Activated T-helper 1 cell treated with anti-CD3 and anti-CD28 coated beads, Interleukin-2, amount 50 U/mL, for 16 hours (primary cell): ENCODE measurements at places on chromosomes 7 and 10.

GRCh38 chr10:34826221-34826620 is 11.1 kb upstream of the PARD3 start:
- DNase-seq = no peak

DNA sequence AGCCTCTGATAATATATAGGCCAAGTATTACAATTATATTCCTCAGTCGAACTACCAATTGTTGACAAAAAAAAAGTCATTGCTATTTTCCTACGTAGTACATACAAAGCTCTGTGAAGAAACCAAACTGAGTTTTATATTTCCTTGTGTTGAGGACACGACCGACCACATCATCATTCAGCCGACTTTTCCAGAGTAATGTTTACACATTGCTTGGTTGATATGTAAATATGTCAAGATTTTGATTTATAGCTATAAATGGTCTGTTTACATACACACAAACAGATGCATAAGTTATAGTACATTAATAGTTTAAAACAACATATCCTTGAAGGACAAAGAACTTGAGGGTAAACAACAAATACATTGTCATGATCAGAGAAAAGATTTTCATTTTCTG is 121.5 kb downstream of the CRPPA start:
- DNase-seq = no peak

DNA sequence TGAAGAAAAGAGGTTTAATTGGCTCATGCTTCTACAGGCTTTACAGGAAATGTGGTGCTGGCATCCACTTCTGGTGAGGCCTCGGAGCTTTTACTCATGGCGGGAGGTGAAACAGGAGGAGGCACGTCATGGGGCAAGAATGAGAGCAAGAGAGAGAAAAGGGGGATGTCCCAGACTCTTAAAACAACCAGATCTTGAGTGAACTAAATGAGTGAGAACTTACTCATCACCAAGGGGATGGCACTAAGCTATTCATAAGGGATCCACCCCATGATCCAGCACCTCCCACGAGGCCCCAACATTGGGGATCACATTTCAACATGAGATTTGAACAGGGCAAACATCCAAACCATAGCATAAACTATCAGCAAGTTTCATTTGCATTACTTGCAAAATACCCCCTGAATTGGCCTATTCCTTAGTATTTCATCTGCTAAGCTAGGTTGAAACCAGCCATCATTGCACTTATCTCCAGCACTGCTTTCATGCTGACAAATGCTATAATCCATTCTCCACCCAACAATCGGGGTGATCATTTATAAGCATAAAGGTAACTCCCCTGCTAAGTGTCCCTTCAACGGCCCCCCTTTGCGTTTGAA is 179.0 kb downstream of the NOC3L start:
- no peak for DNase-seq

DNA sequence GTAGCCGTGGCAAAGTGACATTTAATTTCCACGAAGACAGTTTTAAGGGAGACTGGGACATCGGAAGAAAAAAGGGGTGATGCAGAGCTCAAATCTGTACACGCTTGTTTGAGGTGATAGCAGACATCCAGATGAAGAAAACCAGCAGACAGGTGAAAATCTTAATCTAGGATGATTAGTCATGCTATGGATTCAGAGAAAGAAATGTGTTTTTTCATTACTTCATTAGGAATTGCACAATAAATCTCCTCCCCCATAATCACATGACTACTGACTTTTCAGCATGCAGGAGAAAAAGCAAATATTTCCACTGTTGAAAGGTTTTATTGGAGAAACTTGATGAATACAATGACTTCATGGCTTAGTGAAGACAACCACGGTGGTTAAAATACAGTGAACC is 2.5 kb downstream of the NUDT5 start:
- no peak for DNase-seq

- DNase-seq = no peak
Measured at GRCh38 chr7:150569245-150569955, 2.2 kb downstream of the GIMAP4 start.

DNA sequence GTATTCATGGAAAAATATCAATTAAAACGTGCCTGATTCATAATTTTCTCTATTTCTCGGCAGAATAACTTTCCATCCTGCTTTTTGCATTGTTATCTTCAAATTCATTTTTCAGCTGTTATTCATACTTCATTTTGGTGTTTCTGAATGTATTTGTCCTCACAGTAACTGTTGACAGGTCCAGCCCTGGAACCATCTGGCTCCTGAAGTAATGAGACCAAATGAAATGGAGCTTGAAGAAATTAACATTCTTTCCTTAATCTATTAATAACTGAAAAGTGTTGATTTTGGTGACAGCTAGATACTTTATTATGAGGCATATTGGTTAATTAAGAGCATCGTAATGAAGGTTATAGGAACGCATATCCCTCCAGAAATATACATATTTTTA is 257.0 kb upstream of the MINDY3 start:
- no peak for DNase-seq

DNA sequence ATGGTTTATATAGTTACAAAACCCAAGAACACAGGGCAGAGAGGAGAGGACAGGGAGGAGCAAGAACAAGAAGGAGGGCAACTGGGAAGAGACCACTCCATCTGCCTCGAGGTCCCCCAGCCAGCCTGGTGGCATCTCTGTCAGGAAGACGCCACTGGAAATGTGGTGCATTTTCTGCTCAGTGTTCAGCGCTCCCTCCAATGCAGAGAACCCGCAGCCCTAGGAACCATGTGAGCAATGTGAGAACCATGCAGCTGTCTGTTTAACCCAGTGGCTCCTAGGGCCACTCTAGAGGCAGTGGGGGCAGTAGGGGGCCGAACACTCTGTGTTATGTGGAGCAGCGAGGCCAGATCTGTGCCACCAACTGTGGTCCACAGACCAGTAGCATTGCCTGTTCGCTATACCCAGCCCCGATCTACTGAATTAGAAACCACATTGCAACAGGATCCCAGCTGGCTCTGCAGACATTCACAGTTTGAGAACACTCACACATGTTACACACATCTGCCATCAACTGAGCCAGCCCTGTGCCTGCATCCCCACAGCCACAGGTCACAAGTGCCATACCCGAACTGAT is 110.2 kb downstream of the CPXM2 start:
- DNase-seq = no peak

- no peak for DNase-seq
Measured at GRCh38 chr7:46486256-46487206, 565.5 kb upstream of the IGFBP3 start.

DNA sequence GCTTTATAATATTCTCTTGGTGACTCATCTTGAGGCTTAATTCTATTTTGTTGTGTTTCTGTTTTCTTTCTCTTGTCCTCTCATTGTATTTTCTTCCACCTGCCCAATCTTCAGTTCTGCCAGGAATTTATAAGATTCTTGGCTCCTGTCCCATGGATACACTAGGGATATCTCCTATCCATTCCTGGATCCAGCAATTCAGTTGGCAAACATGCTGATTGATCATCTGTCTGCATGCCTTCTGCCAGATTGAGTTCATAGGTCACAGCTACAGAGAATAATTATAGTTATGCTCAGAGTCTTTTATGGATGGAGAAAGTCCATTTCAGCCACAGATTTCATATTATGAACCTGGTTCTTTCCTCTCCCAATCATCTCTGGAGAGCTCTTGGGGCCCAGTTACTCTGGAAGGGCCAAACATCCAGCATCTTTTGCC is 140.4 kb upstream of the MAGI2 start:
- DNase-seq = no peak

DNA sequence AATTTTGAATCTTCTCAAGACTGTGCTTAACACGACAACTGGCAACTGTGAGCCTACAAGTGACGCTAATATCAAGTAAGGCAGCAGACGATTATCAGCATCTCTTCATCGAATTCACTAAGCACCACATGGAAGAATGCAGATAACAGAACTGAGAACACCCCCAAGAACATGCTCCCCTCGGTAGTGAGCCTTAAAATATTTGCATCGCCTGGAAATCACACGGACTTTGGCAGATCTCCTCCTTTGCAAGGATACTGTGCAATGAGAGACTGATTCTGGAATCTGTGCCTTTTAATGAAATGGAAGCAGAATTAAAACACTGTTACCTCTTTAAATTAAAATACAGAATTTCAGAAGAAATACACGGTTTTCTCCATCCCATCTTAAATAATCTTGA is 38.2 kb upstream of the NEBL start:
- DNase-seq = no peak

DNA sequence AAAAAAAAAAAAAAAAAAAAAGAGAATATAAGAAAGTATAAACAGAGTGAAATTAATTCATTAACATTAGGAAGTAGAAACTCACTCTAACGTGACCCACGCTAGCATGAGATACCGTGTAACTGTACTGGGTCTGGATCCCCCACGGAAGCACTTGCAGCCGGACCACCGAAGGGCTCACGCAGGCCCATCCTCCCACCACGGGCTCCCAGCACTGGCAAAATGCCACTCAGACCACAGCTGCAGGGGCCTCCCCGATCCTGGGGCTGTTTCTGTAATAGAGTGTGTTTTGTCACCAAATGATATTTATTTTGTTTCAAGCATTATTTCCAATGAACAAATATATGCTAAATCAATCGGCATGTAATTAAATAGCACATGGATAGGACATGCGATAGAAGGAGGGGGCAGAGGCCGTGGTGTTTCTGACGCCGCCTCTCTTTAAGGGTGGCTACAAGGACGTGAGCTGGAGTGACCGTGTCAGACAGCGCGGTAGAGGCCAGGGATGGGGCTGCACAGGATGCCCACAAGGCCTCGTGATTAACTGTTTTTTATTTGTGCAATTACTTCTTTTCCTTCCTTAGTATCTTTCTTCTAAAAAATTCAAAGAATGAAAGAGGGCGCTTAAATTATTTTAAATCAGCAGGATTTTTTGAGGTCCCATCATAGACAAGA is 568.5 kb downstream of the PTPRN2 start:
- DNase-seq = no peak

- DNase-seq = no peak
Measured at GRCh38 chr10:95201736-95202135, 7.7 kb downstream of the ACSM6 start.

- DNase-seq = no peak
Measured at GRCh38 chr7:48088559-48089045, 463 bp upstream of the UPP1 start.

GRCh38 chr10:119368991-119369869 is 161.9 kb downstream of the GRK5 start:
- no peak for DNase-seq

DNA sequence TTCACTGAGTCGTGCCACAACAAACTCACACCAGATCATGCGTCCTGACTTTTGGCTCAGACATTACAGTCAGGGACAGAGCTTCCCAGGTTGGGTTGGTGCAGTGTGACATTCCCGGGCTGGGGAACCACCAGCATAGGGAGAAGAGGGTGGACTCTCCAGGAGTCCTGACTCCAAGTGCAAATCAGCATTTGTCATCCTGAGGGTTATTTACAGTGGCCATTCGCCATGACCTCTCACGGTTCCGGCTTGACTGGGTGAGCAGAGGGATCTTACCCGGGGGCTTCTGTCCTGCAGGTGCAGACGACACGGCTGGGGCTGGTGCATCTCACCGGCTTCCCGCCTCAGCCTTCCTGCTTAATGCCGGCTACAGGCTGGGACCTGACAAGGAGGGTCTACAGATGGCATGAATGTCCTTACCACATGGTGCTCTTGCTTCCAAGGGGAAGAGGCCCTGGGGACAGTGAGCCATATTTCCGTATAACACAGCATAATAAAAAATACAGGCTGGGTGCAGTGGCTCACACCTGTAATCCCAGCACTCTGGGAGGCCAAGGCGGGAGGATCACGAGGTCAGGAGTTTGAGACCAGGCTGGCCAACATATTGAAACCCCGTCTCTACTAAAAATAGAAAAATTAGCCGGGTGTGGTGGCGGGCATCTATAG is 12.5 kb upstream of the INTS1 start:
- DNase-seq = no peak

DNA sequence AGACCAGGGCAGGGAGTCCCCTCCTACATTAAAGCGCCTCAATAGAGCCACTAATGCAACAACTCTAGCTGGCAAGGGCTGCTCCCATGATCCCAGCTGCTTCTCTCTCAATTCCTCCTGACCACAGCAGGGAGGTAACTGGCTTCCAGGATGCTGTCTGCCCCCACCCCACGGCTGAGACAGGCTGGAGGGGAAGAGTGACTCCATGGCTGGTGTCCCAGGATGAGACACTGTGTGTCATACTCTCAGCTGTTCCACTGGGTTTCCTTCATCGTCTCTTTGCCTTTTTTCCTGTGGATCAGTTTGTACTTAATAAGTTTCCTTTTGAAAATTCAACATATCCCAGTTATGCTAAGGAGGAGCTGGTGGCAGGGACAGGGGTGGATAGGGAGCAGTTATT is 27.7 kb upstream of the MYH16 start:
- DNase-seq = no peak

GRCh38 chr10:63765126-63765525 is 243.9 kb downstream of the REEP3 start:
- no peak for DNase-seq

DNA sequence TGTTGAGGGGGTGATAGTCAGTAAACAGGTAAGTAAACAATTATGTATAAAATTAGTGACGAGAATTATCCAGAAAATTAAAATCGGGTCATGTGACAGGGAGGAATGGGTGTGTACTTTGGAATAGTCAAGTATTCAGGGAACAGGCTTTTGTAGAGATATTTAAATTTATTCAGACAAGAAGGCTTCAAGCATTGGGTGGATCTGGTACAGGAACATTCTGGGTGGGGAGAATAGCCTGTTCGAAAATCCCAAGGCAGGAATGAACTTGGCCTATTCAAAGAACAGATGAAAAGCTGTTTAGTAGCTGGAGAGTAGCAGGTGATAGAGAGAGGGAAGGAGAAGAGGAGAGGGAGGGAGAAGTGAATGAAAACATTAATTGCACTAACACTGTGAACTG is 448.9 kb upstream of the FZD8 start:
- no peak for DNase-seq

GRCh38 chr7:51789489-51789888 is 472.9 kb upstream of the COBL start:
- no peak for DNase-seq

DNA sequence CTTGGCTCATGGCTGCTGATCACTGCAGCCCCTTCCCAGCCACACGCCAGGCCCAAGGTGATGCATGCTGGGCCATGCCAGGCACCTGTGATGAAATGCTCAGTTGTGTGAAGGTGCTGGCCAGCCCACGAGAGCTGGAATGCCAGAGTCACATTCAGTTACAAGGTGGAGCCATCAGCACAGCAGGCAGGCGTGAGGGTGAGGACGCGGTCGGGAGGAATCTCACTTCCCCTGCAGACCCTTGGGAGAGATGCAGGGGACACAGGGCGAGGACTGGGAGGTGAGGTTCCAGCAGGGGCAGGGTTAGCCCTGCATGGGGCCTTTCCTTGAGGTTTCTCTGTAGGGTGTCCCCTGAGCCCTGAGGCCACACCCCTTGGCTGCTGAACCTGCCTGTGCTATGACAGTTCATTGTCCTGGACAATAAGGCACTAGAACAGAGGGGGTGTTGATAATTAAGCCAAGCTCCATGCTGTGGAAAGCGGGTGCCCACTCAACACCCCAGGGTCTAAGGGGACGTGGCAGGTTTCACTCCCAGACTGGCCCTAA is 82.4 kb downstream of the ADARB2 start:
- DNase-seq = no peak

GRCh38 chr7:134636008-134636449 is 10.6 kb upstream of the BPGM start:
- DNase-seq = no peak
